ENCODE measurements at places on chromosomes 1 and 21.

DNA sequence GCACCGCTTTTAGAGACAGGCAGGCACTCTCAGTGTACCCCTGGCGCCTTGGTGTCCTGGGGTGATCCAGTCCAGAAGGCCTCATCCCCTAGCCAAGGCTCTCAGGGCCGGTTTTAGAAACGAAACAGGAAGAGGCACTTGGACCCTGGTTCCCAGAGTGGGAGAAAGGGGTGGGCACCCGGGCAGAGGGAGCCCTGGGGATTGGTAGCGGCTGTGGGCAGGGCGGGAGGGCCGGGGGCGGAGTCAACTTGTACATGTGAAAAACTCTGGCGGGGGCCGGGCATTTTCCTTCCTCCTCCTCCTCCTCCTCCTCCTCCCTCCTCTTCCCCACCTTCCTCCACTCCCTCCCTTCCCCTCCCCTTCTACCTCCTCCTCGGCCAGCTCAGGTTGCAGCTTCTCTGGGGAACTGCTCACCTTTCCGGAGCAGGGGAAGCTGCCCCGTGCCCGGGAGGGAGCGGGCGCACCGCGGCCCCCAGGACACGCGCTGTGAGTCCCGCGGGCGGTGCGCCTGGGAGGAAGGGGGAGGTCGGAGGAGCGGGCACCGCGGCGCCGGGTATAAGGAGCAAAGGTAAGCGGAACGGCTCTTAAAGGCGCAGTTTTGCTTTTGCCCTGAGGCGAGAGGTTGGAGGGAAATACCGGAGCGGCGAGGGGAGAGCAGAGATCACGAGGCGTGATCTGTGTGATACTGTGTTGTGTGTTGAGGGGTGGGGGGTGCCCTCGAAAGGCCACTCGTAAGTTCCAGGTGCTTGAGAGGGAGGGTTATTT is at the start of gene CDK18:
Gene CDK18 (plus strand): TSS at position 359 of the 765 bp plus-strand sequence. CDS start 18,499 bp downstream, outside the sequence.
- DNase-seq, result no peak

DNA sequence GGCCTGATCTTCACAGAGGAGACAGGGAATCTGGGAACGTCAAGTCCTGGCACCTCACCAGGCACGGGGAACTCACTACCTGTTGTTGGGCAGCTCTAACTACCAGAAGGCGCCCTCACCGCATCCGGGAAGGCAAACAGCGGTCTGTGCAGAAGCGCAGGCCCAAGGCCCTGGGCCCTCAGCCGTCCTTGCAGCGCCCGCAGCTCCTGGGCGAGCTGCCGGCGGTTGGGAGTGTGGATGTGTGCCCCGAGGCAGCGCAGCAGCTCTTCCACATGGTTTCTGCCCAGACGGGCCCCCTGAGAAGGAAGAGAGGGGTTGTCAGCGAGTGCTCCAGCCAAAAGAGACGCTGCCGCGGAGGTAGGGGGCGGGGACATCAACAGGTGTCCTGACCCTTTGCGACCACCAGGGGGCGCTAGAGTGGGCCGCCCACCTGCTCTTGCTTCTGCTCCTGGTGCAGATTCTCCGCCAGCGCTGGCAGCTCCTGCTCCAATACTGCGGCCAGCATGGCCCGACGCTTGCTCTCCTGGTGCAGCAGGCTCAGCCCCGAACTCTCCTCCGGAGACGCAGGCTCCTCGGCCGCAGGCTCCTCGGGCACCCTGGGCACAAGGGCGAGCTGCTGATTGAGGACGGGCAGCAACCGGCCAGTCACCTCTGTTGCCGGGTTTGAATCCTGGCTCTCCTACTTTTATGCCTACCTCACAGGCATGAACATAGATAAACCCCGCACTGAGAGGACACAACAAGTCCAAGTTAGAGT is 9.3 kb downstream of the MAP3K6 start:
- DNase-seq, result peak; percentile 59

- DNase-seq, result peak; percentile 52
These were observed 660 bp upstream of the RD3 start for GRCh38 chr1:211492511-211493132.

DNA sequence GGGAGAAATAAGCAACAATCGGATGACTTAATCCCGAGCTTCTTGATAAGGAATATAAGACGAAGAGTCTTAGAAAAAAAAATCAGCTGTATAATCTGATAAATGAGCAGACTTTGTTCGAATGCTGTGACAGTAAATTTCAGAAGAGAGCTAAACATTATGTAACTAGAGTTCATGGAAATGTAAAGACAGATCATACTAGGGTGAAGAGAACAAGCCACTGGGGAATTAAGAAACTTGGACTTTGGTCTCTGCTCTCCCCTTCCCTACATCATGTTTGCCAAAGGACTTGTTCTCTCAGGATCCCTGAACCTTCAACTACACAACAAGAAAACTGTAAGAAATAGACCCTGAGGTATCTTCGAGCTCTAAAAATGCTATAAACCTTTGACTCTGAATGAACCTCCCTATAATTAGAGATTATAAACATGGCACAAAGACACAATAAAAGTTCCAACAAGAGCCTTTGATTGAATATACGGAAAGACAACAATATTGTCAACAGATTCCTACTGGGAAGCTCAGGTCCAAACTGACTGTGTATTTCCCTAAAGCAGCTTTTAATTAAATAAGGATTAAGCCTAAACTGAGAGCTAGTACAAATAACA is 27.5 kb downstream of the FRRS1 start:
- no peak for DNase-seq

DNA sequence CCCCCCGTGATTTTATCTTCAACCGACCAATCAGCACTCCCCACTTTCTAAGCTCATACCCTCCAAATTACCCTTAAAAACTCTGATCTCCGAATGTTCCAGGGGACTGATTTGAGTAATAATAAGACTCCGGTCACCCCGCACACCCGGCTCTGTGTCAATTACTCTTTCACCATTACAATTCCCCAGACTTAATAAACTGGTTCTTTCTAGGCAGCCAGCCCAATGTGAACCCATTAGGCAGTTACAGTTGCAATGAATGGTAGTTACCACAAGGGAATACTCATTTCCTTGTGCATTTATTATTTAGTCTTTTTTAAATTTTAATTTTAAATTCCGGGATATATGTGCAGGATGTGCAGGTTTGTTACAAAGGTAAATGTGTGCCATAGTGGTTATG is 177.9 kb downstream of the HFM1 start:
- DNase-seq, result no peak

DNA sequence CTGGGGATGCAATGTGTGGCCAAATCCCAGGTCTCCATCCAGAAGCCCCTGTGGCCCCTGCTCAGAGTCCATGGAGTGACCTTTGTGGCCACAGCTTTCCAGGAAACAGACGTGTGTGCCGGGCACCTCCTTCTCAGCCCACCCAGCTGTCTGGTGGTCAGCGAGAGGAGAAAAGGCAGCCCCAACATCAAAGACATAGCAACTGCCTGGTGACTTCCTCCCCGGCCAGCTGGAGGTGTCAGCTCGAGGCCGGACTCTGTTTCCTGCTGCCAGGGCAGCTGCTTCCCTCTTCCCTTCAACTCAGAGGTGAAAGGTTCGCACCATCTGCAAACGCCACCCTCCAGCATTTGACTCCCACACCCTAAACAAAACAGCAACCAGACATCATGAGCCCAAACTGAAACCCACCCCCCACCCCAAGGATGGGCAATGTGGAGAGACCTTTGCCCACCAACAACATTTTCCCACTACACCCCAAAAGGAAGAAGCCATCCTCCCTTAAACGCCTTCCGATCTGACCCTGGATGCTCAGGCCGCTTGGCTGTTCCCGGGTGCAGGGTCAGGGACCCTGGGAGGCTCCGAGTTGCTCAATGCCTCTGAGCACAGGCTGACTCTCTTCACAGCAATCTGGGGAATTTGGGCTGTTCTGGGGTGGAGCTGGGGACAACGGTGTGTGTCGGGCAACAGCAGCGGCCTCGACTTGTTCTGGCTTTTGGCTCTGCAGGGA is 162.3 kb downstream of the PSMG1 start:
- peak; percentile 50 for DNase-seq

- DNase-seq, result no peak
These were observed 8.5 kb downstream of the CD5L start for GRCh38 chr1:157833145-157833544.

- DNase-seq, result no peak
These were observed 39.0 kb upstream of the GUCA2B start for GRCh38 chr1:42114229-42114628.

DNA sequence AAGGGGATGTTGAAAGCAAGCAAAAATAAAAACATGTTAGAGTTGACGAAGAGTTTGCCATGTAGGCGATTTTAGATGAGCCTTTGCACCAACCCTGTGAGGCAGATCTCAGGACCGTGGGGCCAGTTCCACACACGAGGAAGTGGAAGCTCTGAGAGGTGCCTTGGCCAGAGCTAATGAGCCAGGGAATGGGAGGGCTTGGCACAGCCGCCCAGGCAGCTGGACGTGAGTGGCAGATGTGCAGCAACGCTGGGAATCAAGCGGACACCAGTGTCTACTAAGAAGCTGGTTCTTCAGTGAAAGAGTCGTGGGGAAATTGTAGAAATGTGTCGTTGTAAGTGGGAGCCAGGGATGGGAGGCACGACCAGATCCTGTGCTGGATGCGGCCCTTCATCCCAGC is 58.9 kb upstream of the COL6A1 start:
- DNase-seq, result no peak

- no peak for DNase-seq
These were observed 72.7 kb downstream of the UBE4B start for GRCh38 chr1:10105484-10105883.

GRCh38 chr1:14948112-14948652 is 205.4 kb upstream of the TMEM51 start:
- DNase-seq, result no peak

DNA sequence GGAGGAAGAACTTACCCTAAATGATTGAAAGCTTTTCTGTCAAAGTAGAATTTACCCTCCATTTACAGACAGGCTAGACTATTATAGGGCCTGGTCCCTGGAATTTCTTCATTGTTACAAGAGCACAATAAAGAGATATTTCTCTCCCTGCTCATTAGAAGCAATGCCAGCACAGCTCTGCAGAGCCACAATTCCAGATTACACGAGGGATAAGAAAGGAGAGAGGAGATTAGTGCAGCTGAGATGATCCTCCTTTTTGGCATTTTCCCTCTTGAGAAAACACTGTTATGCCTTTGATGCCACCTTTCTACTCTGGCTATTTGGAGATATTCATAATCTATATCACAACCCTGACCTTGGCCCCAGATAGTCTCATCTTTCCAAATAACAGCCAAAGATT is 1119.5 kb upstream of the TMPRSS15 start:
- no peak for DNase-seq

DNA sequence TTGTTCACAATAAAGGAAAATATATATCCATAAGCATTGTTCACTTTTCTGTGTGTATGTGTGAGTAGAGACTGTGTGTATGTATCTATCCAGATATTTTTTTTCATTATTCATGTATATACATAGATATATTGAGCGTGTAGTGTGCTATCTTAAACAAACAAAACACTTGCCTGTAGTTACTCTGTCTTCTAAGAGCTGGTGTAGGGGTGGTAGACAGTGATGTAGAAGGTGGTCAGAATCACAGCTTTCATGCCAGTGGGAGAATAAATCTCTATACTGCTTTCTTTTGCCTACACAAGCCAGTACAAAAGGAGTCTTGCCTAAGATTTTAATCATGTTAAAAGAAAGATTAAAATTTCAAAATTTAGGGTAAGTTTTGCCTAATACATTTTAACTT is 122.0 kb downstream of the UCHL5 start:
- DNase-seq, result no peak

- DNase-seq, result no peak
These were observed 34.0 kb downstream of the TBCE start for GRCh38 chr1:235401251-235401650.

DNA sequence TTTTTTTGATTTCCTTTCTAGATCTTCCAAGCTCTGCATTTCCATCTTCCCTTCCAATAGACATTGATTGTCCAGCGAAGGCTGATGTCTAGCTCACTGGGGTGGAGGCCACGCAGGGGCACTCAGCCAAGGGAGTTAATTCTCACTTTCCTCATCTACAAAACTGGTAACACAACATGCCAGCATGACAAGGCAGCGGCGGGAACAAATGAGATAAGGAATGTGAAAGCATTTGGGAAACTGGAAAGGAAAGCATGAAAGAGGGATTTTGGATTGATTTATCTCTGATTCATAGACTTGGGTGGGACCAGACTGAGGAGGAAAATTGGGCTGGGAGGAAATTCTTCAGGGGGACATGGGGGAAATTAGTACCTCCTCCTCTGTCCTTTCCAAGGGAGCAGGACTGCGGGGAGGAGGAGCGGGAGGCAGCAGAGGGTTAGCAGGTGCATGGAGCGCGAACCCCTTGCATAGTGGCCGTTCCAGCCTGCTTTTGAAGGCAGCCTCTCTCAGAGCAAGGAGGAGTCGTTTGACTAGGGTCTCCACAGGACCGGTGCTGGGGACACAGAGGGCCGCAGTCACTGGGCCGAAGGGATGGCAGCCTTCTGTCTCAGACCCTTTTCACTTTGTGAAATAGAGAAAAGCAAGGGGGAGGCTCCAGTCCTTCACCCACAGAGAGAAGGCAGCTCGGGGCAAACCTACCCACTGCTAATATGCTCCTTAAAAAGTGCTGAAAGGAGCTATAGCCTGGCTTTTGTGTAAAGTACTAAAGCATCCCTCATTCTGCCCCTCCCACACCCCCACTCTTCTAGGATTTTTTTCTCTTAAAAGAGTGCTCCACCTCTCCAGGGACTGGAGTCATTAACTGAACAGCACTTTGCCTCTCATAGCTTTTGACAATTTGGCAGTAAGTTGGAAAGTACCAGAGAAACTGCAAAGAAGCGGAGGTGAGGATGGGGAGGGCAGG is 89.2 kb downstream of the PLXNA2 start:
- DNase-seq, result no peak

GRCh38 chr21:25560271-25560685 is 47.0 kb downstream of the MRPL39 start:
- no peak for DNase-seq

DNA sequence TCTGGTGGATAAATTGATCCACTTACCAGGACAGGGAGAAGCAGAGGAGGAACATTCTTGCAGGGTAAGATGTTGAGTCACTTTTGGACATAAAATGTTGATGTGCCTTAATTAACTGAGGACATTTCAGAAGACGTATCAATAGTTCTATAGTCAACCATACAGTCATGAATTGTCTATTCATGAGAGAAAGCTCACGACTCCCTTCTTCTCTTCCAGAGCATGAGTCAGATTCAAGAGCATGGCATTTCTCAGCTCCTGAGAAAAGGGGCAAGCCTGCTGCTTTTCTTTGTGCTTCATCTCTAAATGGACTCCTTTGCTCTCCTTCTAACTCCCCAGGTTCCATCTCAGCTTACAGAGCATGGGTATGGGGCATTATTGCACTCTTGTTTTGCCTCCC is 55.7 kb downstream of the ADGRL4 start:
- DNase-seq, result no peak

GRCh38 chr1:199463521-199464127 is 563.9 kb upstream of the NR5A2 start:
- DNase-seq, result peak; percentile 51

- no peak for DNase-seq
These were observed 72.6 kb upstream of the IPO9 start for GRCh38 chr1:201756406-201756805.

- DNase-seq, result peak; percentile 53
These were observed 36.8 kb downstream of the RAP1A start for GRCh38 chr1:111656086-111657017.

DNA sequence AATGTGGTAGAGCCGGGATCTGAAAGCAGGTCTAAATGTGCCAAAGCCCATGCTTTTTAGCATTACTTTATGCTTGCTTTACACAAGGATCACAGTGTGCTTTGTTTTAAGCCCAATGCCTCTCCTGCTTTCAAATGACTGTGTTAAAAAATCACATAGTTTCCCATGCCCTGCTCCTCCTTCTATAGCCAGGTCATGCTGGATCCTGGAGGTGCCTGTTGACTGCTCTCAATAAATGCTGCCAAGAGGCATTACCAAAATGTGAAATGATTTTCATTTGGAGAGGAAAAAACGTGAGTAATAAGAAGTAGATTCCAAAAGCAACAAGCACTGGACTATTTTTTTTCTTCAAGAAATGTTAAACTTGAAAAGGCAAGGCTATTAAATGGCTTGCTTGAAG is 420.7 kb upstream of the USP24 start:
- no peak for DNase-seq

All from Kasumi-1 (cell line).